ENCODE measurements at places on chromosomes 4 and X.

- no peak for DNase-seq
These were observed 16.3 kb downstream of the AMBN start for GRCh38 chr4:70608324-70608723.

DNA sequence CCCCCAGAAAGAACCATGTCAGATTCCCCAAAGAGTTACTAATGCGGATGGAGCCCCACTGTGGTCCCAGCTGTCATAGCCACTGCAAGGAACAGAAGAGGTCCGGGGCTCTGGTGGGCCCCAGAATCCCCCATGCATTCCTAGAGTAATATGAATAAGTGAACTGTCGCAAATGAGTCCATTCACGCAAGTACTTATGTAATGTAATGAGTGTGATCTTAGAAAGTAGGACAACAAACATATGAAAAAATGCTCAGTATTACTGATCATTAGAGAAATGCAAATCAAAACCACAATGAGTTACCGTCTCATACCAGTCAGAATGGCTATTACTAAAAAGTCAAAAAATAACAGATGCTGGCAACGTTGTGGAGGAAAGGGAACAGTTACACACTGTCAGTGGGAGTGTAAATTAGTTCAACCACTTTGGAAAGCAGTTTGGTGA, 141.5 kb upstream of the RBPJ start:
- no peak for DNase-seq

DNA sequence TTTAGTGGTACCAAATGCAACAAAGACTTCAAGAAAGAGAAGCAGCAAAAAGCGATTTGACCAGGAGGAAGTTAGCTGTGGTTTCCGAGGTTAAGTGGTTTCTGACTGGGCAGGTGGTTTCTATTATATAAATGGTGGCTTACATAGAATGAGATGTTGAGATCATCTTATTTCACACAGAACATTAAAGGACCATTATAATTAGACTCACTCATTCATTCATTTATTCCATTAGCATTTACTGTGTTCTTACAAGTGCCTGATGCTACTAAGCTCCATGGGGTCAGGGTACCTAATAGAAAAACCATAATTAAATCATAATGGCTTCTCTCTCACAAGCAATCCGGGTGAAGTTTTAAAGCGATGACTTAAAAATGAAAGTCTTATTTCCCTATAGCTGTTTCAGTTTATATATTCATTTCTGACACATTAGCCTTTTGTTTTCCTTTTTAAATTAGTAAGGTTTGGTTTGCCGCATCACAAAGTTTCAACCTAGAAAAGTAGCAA, 10.6 kb downstream of the TSPAN6 start:
- DNase-seq: no peak

DNA sequence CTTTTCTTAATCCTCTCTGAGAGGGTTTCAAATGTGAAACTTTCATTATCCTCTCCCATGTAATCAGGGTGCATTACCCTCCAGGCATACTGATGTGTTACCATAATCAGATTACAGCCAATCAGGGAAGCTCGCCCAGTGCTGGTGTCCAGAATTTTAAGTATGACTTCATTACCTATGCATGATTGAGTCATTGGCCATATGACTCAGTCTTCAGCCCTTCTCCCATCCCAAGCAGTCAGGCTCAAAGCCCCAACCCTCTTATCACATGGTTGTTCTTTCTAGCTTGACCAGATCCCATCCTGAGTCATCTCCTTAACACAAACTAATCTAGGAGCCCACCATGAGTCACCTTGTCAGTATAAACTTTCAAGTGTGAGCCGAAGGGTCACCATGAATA, 1668.1 kb upstream of the AGA start:
- DNase-seq: no peak

DNA sequence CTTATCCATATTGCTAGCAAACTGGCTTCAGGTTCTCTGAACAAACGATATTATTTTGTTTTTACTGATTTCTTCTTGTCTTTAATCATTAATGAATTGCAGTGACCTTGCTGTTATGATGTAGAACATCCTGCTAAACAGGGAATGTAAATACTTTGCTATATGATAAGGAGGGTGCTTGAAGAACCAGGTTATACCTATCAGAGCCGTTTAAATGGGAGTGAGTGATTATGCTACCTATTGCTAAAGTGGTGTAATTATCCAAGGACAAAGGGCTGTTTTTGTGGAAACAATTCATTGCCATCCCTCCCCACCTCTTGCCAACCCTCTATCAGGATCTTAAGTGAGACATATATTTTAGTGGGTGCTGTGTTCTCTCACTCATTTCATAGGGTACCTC, 788.9 kb downstream of the RPA4 start:
- no peak for DNase-seq

- DNase-seq: no peak
These were observed 20.8 kb downstream of the PPP3CA start for GRCh38 chr4:101326576-101326975.

- no peak for DNase-seq
These were observed 126.2 kb downstream of the COL4A6 start for GRCh38 chrX:108312011-108312410.

DNA sequence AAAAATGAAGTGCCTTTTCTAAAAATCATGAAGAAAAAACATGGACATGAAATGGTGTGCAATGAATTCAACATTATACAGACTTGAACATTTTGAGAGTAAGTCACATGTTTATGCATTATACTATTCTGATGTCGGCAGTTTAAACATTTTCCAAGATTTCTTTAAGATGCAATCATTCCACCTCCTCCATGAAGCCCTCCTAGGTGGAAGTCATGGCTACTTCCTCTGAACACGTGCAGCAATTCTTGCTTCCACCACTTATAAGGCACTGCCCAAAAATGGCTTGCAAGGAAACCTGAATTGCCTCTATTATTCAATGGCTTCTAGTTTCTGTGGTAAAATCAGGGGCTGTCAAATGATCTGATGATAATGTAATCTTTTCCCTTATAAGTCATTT, 25.8 kb downstream of the IGFBP7 start:
- no peak for DNase-seq

GRCh38 chrX:118724775-118725174, 2.6 kb upstream of the IL13RA1 start:
- no peak for DNase-seq

Data from D721Med (cell line).